Uterus (tissue), 4 donors: ENCODE measurements at places on chromosomes 6 and 20. TPM values are rescaled to one million over a fixed set of nuclear protein-coding genes. Genes with fewer than 3 reads are reported as not detected.

- DNase-seq: no peak
These were observed 44.1 kb upstream of the ADGRF1 start for GRCh38 chr6:47086051-47086770.

GRCh38 chr20:22862671-22863230 is 172.4 kb upstream of the SSTR4 start:
- DNase-seq: no peak

DNA sequence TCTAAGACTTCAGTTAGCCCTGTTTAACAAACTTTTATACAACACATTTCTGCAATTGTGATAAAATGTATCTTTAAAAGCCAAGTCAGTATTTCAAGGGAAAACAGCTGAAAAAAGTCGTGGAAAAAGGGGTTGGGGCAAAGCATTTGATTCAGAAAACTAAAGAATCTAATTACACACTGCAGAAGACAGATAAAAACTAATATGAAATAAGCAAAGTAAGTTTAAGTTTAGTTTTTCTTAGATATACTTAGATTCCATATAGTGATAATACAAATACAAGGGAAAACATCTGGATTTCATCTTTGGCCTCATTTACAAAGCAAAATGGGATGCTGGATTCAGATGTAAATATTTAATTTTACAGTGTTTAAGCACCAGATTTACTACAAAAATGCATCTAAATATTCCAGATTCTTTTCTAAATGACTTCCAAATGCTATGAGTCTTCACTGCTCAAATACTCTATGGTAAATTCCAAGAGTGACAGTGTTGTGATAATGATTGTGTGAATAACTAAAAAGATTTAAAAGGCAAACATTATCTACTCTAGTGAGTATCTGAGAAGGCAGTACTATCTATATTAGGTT is 1.5 kb upstream of the ADNP start:
- no peak for DNase-seq

- no peak for DNase-seq
These were observed 13.4 kb downstream of the SRC start for GRCh38 chr20:37359331-37359730.

DNA sequence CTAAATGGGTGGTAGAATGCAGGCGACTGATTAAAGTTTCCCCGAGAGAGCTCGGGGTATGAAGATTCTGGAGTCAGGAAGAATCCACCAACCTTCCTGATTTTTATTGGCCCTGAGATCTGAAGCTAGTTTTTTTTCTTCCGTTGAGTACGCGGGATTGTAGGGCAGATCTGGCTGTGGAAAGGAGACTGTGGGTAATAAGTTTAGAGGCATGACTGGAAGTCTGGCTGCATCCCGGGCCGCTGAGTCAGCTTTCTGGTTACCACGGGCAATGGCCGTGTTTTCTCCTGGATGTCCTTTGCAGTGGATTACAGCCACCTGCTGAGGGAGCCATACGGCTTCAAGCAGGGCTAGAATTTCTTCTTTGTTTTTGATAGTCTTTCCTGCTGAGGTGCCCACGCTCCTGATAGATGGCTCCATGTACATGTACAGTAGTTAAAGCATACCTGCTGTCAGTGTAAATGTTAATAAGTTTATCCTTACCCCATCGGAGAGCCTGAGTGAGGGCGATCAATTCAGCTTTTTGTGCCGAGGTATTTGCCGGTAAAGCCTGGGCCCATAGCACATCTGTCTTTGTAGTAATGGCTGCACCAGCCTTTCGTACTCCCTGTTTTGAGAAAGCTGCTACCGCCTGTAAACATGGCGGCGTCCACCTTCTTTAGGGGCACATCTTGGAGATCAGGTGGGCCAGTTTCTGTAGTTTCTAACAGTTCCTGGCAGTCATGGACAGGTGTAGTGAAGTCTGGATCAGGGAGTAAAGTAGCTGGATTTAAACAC is 154.0 kb downstream of the TRIM27 start:
- DNase-seq: no peak

- peak; percentile 50 for DNase-seq
These were observed 66.5 kb upstream of the PIM1 start for GRCh38 chr6:37103169-37104039.

DNA sequence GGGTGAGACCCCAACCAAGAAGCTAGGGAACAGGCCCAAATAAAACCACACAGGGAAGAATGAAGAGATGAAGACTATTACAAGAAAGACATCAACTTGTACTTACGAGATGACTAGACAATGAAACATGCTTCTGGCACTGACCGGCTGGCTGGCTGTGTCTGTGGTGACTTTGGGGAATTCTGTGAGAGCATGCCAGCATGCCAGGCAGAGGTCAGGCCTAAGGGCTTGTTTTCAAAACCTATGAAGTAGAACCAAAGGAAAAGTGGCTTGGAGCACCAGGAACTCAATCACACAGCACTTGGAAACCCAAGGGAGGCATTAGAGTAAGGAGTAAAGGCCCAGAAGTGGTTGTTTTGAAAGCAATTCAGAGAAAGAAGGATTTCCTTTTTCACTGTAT is 28.4 kb upstream of the GSTA3 start:
- no peak for DNase-seq

DNA sequence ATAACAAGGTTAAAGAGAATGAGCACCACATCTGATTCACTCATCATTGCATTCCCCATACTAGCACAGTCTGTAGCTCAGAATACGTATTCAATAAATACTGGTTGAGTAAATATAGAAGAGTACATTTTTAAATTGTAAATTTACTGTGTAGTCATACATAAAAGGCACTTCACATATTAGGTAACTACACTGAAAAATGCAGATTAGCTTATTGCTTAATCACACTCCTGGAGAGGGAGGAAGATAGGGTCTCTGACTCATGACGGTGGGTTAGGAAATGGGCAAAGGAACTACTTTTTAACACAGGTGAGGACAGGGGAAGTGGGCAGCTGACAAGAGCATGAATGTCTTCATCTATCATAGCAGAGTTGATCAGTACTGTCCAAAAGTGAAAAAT is 133.2 kb downstream of the TBC1D32 start:
- no peak for DNase-seq

DNA sequence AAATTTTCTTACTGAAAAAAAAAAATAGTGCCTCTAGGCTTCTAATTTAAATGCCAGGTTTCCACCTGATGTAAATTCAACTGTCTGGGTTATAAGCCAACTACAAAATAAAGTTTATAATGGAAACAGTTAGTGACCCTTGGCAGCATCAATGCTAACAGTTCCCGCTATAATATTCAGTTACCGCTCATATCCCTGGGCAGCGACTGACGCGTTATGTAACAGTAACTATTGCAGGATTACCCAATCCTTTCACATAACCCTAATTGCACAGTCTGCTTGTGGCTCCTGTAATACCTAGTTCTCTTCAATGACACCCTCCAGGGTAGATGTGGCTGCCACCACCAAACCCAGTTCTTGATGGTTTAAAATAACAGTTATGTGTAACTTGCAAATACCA is 208.6 kb downstream of the MOXD1 start:
- no peak for DNase-seq

GRCh38 chr20:58025233-58025632 is 203.2 kb downstream of the ANKRD60 start:
- no peak for DNase-seq

- no peak for DNase-seq
These were observed 610.5 kb downstream of the UTRN start for GRCh38 chr6:144895313-144896278.

DNA sequence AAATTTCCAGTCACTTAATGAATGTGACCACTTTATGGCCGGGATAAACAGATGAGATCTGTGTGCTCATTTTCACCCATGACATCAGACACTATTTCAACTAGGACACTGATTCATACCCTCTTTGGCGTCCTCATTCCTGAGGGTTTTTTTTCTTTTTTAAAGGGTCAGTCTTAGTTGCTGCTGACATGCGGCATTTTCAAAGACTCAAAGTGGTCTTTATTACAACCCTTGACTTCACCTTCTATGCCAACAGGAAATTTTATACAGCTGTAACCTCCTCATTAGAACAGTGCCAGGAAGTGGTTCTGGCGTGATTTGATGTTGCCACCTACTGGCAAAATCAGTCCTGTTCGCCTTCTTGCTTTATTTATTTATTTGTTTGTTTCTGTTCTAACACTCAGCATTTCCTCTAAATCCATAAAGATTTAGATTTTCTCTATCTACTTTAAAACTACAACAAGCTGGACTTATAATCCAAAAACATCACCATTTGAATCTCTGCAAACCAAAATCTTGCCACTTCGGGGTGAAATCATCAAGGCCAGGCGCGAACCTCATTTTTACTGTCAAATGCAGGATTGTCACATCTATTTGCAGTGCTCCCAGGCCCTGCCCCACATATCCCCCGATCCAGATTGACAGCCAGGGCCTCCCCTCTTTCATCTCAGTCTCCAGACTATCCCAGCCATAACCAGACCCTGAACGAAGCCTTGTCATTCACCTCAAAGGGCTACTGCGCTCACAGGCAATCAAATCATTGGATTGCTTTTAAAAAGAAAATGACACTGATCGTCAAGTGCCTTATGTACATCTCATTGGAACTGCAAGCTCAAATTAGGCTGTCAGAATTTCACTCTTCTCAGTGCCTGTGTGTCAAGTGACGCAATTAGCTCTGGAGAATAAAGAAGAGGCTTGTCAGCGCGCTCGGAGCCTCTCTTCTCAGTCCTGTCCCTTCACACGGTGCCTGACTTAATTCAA is 77.5 kb downstream of the C6orf118 start:
- DNase-seq: no peak

- DNase-seq: no peak
These were observed 120.8 kb upstream of the TNFAIP3 start for GRCh38 chr6:137746264-137746663.

DNA sequence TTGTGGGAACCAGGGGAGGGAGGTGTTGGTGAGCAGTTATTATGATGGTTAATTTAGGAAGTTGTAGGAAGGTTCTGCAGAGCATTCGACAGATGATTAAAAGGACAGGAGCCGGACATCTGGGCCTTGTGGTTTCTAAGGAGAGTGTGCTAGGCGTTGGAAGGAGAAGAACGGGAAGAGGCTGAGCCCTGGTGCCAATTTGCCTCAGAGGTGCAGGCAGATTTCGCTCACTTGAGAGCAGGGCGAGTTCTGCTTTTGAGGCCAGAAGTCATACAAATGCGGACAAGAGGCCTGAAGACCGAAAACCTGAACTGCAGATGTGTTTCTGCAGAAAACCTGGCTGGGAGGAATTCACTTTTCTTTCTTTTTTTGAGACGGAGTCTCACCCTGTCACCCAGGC is 30.5 kb upstream of the RPS6KA2 start:
- no peak for DNase-seq

DNA sequence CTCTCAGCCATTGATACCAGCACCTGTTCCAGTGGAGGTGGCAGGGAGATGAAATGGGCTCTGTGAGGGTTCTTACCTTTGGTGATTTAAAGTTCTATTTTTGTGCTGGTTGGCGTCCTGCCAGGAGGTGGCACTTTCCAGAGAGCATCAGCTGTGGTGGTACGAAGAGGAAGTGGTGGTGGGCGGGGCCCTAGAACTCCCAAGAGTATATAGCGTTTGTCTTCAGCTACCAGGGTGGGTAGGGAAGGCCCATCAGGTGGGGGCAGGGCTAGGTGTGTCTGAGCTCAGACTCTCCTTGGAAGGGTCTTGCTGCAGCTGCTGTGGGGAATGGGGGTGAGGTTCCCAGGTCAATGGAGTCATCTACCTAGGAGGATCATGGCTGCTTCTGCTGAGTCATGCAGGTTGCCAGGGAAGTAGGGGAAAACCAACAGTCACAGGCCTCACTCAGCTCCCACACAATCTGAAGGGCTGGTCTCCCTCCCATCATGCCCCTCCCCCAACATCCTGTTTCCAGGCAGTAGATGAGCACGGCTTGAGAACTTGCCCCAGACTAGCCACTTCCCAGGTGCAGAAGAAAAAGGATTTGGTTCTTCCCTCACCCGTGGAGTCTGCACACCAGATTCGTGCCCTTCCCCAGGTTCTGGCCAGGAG is 46.6 kb downstream of the MOXD1 start:
- DNase-seq: no peak

GRCh38 chr6:168615837-168616236 is 174.9 kb downstream of the SMOC2 start:
- no peak for DNase-seq

DNA sequence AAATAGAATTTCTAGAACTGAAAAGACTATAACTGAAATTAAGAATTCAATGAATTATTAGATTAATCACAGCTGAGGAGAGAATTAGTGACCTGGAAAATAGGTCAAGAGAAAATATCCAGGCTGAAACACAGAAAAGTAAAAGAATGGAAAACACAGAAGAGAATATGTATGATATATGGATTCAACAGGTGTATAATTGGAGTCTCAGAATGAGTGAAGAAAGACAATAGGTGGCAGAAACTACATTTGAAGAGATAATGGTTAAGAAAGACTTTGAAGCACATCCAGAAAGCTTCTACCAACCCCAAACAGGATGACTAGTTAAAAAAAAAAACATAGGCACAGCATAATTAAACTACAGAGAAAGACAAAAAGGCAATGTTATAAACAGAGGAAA is 196.2 kb upstream of the ASCC3 start:
- DNase-seq: no peak

DNA sequence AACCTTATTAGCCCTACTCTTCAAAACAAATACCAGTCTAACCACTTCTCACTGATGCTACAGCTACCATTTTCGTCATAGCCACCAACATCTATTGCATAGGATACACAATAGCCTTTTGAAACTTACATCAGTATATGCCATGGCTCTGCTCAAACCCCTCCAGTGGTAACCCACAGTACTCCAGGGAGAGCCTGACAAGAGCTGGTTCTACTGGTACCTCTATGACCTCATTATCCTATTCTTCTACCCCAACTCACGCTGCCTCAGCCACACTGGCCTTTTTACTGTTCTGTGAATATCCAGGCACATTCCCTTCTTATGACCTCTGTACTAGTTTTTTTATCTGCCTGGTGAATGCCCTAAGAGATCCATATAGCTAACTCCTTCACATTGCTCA is 157.6 kb downstream of the ARHGAP18 start:
- no peak for DNase-seq

- DNase-seq: no peak
These were observed 589.1 kb downstream of the EYS start for GRCh38 chr6:65117817-65118409.

GRCh38 chr20:8829256-8829655 is 239.6 kb upstream of the PLCB4 start:
- DNase-seq: no peak

- DNase-seq: no peak
These were observed 99.6 kb upstream of the HMGCLL1 start for GRCh38 chr6:55678330-55679224.

DNA sequence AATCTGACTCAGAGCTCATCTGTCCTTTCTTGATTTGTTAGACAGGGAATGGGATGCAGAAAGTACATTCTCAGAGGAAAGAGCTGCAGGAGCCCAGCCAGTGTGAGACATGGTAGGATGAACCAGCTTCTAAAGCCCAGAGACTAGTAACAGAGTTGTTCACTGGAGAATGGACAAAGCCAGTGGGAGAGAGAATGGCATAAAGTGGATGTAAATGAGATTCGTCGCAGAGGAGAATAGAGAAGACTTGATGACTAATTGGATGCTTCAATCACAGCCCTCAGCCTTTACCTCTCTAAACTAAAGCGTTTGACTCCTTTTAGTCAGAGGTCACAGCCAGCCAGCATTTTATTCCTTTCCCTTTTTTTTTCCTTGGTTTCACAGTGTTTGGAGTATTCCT is 25.5 kb upstream of the L3MBTL3 start:
- no peak for DNase-seq

GRCh38 chr6:40819182-40819834 is 219.7 kb downstream of the UNC5CL start:
- no peak for DNase-seq

Gene HTR1B
- 0.55 TPM for total RNA-seq

Gene TFAP2D
- not detected for total RNA-seq

Gene EHMT2
- 66.3 TPM for total RNA-seq

Gene HDAC2
- total RNA-seq: 33.8 TPM
